ENCODE measurements at places on chromosomes 12 and 14.
A peak's percentile ranks its signal among the peaks of the same experiment; 100 is the strongest.

GRCh38 chr12:20050221-20050620 is 318.1 kb upstream of the PDE3A start:
- DNase-seq: no peak

DNA sequence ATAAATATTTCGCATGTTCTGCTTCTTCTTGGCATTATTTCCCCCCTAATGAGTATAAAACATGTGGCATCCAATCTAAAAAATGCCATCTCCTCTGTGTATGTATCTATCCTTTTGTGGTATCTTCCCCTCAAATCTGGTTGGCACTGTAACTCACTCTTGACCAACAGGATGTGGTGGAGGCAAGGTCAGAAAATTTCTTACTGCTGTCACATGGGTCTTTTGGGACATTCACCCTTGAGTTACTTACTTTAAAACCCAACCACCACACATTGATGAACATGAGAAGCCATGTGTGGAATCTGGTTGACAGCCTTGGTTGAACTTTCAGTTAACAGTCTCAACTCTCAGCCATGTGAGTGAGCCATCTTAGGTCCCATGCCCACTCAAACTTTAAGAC is 516.9 kb downstream of the SLC16A7 start:
- no peak for DNase-seq

GRCh38 chr12:95884998-95885397 is 26.2 kb downstream of the SNRPF start:
- DNase-seq: no peak

- no peak for DNase-seq
Measured at GRCh38 chr14:82438436-82438835, 904.8 kb upstream of the SEL1L start.

- no peak for DNase-seq
Measured at GRCh38 chr12:116561181-116561821, 2.1 kb downstream of the MAP1LC3B2 start.

DNA sequence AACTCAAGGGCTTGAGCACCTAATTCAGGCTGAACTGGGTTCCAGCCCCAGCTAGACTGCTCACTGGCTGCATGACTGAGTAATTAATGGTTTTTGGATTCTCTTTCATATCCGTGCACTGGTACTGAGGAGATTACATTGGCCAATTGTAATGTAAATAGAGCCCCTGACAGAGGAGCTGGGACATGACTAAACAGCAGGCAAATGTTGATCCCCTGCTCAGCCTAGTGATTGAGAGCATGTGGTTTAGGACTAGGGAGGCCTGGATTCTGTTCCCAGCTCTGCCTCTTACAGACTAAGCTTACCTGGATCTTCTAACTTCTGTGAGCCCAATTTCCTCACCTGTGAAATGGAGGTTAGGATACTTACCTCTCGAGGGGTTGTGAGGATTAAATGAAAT is 204.3 kb downstream of the ESR2 start:
- DNase-seq: no peak

- no peak for DNase-seq
Measured at GRCh38 chr12:22264380-22264779, 70.1 kb downstream of the ST8SIA1 start.

DNA sequence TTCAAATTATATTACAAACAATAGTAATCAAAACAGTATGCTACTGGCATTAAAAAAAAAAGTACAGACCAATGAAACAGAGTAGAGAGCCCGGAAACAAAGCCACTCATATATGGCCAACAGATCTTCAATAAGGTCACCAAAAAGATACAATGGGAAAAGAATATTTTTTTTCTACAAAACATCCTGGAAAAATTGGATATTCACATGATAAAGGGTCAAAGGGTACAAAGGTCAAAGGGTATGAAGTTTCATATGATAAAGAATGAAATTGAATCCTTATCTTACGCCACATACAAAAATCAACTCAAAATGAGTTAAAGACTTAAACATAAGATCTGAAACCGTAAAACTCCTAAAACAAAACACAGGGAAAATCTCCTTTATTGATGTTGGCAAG is 168.5 kb upstream of the PELI2 start:
- DNase-seq: no peak

- DNase-seq: peak; percentile 88
Measured at GRCh38 chr14:76926521-76927251, 100.5 kb downstream of the LRRC74A start.

DNA sequence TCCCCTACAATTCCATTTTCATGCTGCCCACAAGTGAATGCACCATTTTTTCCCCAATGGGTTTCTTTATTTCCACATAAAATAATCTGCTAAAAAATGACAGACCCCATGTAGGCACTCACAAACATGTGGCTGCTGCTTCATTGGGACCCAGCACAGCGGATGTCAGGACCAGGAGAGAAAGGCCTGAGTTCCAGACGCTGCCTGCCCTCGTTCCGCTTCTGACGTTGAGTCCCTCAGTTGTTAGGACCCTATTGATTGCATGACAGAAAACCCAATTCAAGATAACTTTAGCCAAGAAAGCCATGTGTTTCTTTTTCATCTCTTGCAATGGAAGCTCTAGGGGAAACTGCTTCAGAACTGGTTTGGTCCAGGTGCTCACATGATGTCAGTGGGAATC is 34.6 kb downstream of the ADGRD1 start:
- DNase-seq: no peak

GRCh38 chr12:110530511-110530910 is 28.4 kb downstream of the RAD9B start:
- DNase-seq: no peak

- no peak for DNase-seq
Measured at GRCh38 chr14:45716572-45716971, 463.6 kb upstream of the MIS18BP1 start.

DNA sequence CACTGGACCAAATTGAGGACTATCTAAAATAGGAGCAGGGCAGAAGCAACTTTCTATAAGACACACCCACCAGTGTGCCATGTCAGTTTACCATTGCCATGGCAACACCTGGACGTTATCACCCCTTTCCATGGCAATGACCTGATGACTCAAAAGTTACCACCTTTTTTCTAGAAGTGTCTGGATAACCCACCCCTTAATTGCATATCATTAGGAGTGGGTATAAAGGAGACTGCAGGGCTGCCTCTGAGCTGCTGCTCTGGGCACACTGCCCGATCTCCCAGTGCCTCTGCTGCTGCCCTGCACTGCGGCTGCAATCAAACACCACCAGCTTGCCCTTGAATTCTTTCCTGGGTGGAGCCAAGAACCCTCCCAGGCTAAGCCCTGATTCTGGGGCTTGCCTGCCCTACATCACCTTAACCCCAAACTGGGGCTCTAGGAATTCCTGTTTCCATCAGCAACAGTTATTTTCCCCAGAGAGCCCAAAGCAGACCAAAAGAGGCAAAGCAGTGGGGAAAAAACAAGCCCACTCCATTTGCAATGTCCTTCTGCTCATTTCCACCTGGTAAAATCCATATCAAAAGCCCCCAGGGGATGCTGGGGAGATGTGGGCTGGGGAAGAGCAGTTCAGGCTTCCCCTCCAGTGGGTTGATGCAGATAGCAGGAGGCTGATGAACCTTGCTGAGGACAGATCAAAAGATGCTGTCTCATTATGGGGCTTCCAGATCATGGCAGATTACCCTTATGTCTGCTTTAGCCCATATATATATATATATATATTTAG is 129.5 kb upstream of the NCOR2 start:
- DNase-seq: no peak

GRCh38 chr14:105139212-105139825 is 29.3 kb downstream of the JAG2 start:
- no peak for DNase-seq

DNA sequence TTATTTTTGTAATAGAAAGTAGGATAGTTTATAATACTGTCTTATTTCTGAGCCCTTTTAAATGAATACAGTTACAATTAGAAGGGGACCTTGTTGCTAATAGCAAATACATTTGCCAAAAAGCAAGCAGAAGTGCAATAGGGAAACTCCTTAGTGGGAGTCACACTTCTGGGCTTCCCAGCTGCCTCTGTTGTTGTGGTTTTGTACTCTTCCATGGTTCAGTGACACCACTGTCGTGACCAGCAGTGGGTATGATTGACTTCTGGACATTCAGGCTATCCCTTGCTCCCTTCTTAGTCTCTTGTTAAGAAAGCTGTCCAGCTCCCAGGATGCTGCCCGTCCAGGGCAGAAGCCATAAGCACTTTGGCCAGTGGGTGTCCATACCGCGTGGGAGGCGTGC is 22.6 kb downstream of the TCTN1 start:
- no peak for DNase-seq
